ENCODE measurements at places on chromosomes 7 and 10.

- DNase-seq, result no peak
These were observed 46.7 kb upstream of the TEX47 start for GRCh38 chr7:88842201-88842600.

- no peak for DNase-seq
These were observed 104.9 kb upstream of the FOXP2 start for GRCh38 chr7:114309729-114310128.

- no peak for DNase-seq
These were observed 155.1 kb downstream of the GALNT11 start for GRCh38 chr7:152180587-152180986.

GRCh38 chr7:46282155-46282554, 361.1 kb upstream of the IGFBP3 start:
- no peak for DNase-seq

- no peak for DNase-seq
These were observed 88.1 kb upstream of the CUX1 start for GRCh38 chr7:101729241-101729883.

GRCh38 chr10:23096802-23097549, 1.6 kb downstream of the MSRB2 start:
- no peak for DNase-seq

- no peak for DNase-seq
These were observed 167.0 kb downstream of the FANK1 start for GRCh38 chr10:126063353-126063791.

- no peak for DNase-seq
These were observed 502.4 kb downstream of the GRID1 start for GRCh38 chr10:85864173-85864549.

- DNase-seq, result no peak
These were observed 1022.2 kb upstream of the LRRTM3 start for GRCh38 chr10:65903620-65904019.

GRCh38 chr7:128734890-128735289, 4.3 kb upstream of the CALU start:
- DNase-seq, result no peak

DNA sequence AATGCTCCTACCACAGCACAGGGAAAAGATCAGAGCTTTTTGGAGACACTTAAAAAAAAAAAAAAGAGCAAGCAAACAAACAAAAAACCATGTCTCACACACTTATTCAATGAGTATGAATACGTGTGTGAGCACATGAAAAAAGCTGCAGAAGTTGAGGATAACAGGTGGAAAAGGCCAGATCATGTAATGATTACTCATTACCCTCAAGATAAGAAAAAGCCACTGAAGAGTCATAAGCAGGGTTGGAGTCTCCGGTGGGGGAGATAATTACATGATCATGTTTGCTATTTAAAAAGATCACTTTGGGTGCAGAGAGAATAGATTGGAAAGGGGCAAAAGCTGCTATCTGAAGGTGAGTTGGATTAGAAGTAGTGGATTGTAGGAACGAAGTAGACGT, 77.0 kb downstream of the POU6F2 start:
- no peak for DNase-seq

- DNase-seq, result no peak
These were observed 293.2 kb upstream of the NFE2L3 start for GRCh38 chr7:25858525-25859411.

- DNase-seq, result no peak
These were observed 513.4 kb upstream of the GHITM start for GRCh38 chr10:83625831-83626360.

Data from activated CD4-positive, CD25-positive, alpha-beta regulatory T cell treated with anti-CD3 and anti-CD28 coated beads, Interleukin-2, amount 50 U/mL, for 16 hours (primary cell).